ENCODE measurements at places on chromosomes 7 and 10. TPM values are rescaled to one million over a fixed set of nuclear protein-coding genes. Genes with fewer than 3 reads are reported as not detected.

The PDE1C gene
- 0.02 TPM for total RNA-seq

The CALHM1 gene
- total RNA-seq, result 0.13 TPM

The SH2D4B gene
- not detected for total RNA-seq

The CPVL gene
- total RNA-seq, result 8.3 TPM

The HDAC9 gene
- total RNA-seq, result 1.4 TPM
